ENCODE measurements at places on chromosomes 3 and 15.
A peak's percentile ranks its signal among the peaks of the same experiment; 100 is the strongest.

DNA sequence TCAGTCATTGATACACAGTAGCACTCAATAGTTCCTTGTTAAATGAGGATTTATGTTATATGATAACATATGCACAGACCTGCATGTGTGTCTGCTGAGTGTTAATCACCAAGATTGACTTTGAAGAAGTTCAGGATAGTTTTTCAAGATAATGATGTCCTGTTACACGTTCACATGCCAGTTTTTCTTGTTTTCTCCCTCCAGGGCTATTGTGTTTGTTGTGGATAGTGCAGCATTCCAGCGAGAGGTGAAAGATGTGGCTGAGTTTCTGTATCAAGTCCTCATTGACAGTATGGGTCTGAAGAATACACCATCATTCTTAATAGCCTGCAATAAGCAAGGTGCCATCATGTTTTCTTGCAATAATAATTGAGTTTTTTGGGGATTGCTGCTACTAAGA, 9.8 kb downstream of the SRPRB start:
- H3K36me3 ChIP-seq, result peaks cover 67% of the 10 kb centered on the region
- H3K27ac ChIP-seq, result no peak overlapping the region
- no peak overlapping the region for H3K4me3 ChIP-seq
- no peaks in the 10 kb centered on the region for H3K4me1 ChIP-seq

DNA sequence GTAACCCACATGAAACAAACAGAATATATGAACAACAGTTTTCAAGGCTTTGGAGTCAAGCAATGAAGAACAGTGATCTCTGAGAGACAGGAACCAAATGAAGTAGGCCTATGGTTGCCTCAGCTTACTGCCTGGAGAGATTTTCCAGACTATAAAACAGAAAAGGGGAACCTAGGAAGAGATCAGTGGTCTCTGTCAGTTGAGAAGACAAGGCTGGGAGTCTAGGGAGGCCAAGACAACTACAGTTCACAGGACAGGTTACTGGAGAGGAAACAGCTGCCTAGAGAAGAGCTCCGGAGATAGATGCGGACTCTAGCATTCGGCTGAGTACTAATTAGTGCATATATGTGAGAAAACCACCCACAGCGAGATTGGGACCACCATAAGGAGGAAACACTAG, 87.7 kb downstream of the PLCH1 start:
- H3K27me3 ChIP-seq, result no peaks in the 10 kb centered on the region
- no peak overlapping the region for H3K27ac ChIP-seq
- H3K36me3 ChIP-seq, result no peaks in the 10 kb centered on the region
- DNase-seq, result no peak

DNA sequence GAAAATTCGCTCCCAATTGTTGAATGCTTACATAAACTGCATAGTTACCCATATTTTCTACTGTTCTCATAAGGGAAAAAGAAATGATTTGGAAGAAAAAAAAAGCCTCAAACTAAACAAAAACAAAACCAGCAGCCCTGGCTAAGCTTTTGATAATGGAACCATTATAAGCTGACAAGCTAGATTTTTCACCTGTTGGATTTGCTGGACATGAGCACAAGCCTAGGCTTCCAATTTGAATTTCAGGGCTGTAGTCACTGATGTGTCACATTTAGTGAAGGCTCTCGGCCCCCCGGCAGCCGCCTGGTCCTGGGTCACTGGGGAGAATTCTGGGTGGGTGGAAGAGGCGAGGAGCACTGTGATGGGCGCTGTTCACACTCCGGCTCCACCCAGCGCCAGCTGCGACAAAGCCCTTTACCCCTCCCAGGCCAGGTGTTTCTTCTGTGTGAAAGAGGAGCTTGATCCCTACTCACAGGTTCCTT, 4.6 kb downstream of the FBXL22 start:
- no peaks in the 10 kb centered on the region for H3K36me3 ChIP-seq
- peak overlapping the region; percentile 89 for H3K27ac ChIP-seq
- H3K4me3 ChIP-seq, result peak overlapping the region; percentile 79
- peak; percentile 77 for DNase-seq
- no peaks in the 10 kb centered on the region for H3K27me3 ChIP-seq

DNA sequence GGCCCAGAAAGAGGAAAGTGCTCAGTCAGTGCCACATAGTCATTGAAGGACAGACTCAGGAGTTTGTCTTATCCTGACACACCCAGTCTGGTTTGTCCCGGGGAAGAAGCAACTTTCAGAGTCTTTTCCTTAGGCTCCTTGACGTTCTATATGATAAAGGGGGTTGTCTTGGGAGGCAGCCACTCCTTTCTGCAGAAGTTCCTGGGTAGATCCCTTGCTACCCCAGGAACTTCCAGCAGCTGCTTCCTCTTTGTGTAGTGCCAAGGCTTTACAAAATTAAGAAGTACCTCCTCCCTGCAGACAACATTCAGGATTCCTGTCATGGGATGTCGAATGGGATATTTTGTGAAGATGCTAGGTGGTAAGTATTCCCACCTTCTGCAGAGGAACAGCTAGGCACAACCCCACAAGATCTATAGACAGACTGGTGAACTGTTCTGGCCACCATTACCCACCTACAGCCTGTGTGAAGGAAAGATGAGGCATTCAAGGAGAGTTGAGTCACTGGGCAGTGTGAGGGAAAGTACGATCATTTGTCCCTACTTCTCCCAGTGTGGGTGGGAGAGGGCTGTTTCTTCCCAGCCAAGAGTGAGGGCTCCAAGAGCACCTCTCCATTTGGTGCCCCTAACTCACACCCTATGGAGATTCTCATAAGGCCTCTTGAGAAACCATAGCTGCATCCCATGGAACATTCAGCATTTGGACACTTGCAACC, 11.3 kb downstream of the TMEM266 start:
- no peak overlapping the region for H3K4me3 ChIP-seq
- no peaks in the 10 kb centered on the region for H3K27me3 ChIP-seq
- DNase-seq, result no peak
- no peak overlapping the region for H3K27ac ChIP-seq

GRCh38 chr3:53083949-53084309, 38.1 kb upstream of the SFMBT1 start:
- DNase-seq, result no peak
- H3K4me3 ChIP-seq, result no peak overlapping the region
- H3K27me3 ChIP-seq, result no peaks in the 10 kb centered on the region
- H3K36me3 ChIP-seq, result no peaks in the 10 kb centered on the region
- no peaks in the 10 kb centered on the region for H3K4me1 ChIP-seq

GRCh38 chr3:134294302-134295280, 43.9 kb upstream of the RYK start:
- DNase-seq, result no peak
- H3K4me1 ChIP-seq, result no peaks in the 10 kb centered on the region
- H3K27ac ChIP-seq, result no peak overlapping the region
- no peaks in the 10 kb centered on the region for H3K36me3 ChIP-seq
- no peak overlapping the region for H3K4me3 ChIP-seq

- no peak for DNase-seq
- no peaks in the 10 kb centered on the region for H3K27me3 ChIP-seq
- H3K4me3 ChIP-seq, result no peak overlapping the region
- H3K27ac ChIP-seq, result no peak overlapping the region
- no peaks in the 10 kb centered on the region for H3K4me1 ChIP-seq
Measured at GRCh38 chr15:94403331-94403730, 172.0 kb downstream of the MCTP2 start.

GRCh38 chr3:186322761-186323160, 39.3 kb downstream of the DGKG start:
- DNase-seq, result no peak
- H3K27ac ChIP-seq, result no peak overlapping the region
- no peaks in the 10 kb centered on the region for H3K27me3 ChIP-seq
- H3K4me1 ChIP-seq, result no peaks in the 10 kb centered on the region
- H3K4me3 ChIP-seq, result no peak overlapping the region

DNA sequence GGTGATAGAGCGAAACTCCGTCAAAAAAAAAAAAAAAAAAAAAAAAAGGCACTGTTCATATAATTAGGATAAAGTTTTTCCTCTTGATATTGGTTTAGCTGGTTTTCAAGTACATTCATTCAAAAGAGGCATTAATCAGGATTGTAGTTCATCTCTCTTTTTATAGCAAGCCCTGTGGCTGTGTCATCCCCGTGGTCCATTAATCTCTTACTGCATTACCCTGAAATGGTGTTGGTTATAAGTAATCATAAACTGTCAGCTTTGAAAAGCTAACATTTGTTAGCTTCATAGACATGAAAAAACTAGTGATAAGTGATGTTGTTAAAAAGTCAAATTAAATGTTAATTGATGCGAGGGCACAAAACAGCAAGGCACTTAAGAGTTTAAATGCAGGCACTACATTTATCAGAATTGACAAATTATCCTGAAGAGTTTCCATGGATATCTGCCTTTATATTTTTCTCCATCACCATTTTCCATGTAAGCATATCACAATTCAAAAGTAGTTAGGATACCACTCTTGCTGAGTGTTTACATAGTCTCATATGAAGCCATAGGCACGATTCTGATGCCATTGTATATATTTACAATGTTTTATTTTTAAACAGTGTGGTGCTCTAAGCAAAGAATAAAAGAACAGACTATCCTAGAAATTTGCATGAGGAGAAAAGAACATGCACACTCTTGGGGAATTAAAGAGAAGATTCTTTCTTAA, 193.1 kb downstream of the OTOL1 start:
- no peaks in the 10 kb centered on the region for H3K36me3 ChIP-seq
- no peak overlapping the region for H3K27ac ChIP-seq
- no peaks in the 10 kb centered on the region for H3K27me3 ChIP-seq
- no peak for DNase-seq
- no peaks in the 10 kb centered on the region for H3K4me1 ChIP-seq

GRCh38 chr3:118501152-118501551, 533.5 kb downstream of the IGSF11 start:
- no peak overlapping the region for H3K4me3 ChIP-seq
- H3K27me3 ChIP-seq, result no peaks in the 10 kb centered on the region
- DNase-seq, result no peak
- no peaks in the 10 kb centered on the region for H3K36me3 ChIP-seq

DNA sequence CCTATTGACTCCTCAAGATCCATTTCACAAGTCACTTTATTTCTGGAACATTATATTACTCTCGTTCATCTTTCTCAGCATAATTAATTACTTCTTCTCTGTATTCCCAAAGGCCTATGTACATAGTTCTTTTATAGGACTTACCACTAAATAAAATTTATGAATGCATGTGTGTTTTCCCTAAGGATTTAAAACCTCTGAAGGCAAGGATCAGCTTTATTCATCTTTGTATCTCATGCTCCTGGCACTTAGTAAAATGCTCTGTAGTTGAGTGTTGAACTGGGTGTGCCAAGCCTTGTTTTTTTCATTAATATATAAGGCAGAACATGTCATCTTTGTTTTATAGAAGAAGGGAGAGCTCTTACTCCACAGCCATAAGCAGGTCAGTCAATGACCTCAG, 194.1 kb upstream of the ZPLD1 start:
- H3K4me1 ChIP-seq, result no peaks in the 10 kb centered on the region
- H3K4me3 ChIP-seq, result no peak overlapping the region
- no peak for DNase-seq
- H3K36me3 ChIP-seq, result no peaks in the 10 kb centered on the region

GRCh38 chr3:58419780-58420507, 13.7 kb downstream of the PDHB start:
- H3K27me3 ChIP-seq, result no peaks in the 10 kb centered on the region
- peak overlapping the region; percentile 73 for H3K27ac ChIP-seq
- H3K4me1 ChIP-seq, result peaks cover 12% of the 10 kb centered on the region
- peaks cover 41% of the 10 kb centered on the region for H3K36me3 ChIP-seq
- H3K4me3 ChIP-seq, result no peak overlapping the region

- no peaks in the 10 kb centered on the region for H3K4me1 ChIP-seq
- no peak overlapping the region for H3K4me3 ChIP-seq
- no peaks in the 10 kb centered on the region for H3K36me3 ChIP-seq
- H3K27me3 ChIP-seq, result no peaks in the 10 kb centered on the region
Measured at GRCh38 chr3:97384583-97384982, 380.0 kb upstream of the ARL6 start.

DNA sequence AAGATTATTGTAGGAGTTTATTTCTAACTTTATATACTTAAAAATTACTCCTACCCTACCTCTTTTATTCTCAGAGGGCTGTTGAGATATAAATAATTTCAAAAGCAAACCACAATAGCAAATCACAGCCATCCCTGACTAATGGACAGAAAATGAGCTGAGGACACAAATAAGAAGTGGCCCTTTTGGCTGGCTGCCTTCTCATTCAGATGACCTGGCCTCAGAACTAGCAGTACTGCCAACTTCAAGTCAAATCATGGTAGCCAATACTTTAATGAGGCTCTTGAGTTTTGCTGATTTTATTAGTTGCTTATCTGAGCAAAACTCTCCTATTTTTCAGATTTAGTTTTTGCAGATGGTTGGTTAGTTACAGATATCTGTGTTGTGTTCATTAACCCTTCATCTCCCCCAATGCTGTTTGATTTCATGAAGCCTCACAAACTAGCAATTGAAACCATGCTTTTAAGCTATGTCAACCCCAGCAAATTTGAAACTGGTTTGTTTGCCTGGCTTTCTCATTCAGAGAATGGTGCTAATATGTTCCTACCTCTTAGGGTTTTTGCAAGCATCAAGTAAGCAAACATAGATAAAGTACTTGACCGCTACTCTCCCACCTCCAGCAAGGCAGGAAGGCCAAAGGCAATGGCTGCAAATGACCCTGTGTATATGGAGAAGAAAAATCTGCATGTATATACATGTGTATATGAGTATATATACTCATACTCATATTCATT, 73.4 kb upstream of the HACD2 start:
- DNase-seq, result peak; percentile 23
- no peak overlapping the region for H3K4me3 ChIP-seq
- peak overlapping the region; percentile 42 for H3K27ac ChIP-seq
- no peaks in the 10 kb centered on the region for H3K4me1 ChIP-seq
- peaks cover under 1% of the 10 kb centered on the region for H3K36me3 ChIP-seq
- H3K27me3 ChIP-seq, result no peaks in the 10 kb centered on the region

- no peak for DNase-seq
- no peak overlapping the region for H3K4me3 ChIP-seq
- H3K27ac ChIP-seq, result no peak overlapping the region
- no peaks in the 10 kb centered on the region for H3K27me3 ChIP-seq
- no peaks in the 10 kb centered on the region for H3K36me3 ChIP-seq
Measured at GRCh38 chr3:193831495-193832455, 238.8 kb downstream of the OPA1 start.

DNA sequence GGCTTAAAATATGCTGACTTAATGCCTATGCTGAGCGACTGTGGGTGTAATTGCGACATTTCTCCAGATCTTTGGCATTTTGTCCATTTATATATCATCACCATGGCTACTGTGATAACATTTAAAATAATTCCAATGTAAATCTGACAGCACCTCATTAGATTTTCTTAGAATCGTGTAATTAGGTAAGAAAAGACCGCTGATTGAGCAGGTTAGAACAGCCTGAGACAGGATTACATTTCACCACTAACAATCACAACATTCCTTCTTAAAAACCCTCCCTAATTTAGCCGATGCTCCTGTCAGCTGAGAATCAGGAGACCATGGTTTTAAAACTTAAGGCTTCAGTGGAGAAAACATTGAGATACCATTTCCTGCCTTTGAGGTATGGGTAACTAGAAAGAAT, 455.3 kb upstream of the PDZRN3 start:
- H3K27me3 ChIP-seq, result no peaks in the 10 kb centered on the region
- H3K36me3 ChIP-seq, result no peaks in the 10 kb centered on the region
- DNase-seq, result no peak
- H3K4me1 ChIP-seq, result no peaks in the 10 kb centered on the region
- H3K27ac ChIP-seq, result no peak overlapping the region
- H3K4me3 ChIP-seq, result no peak overlapping the region

- no peaks in the 10 kb centered on the region for H3K36me3 ChIP-seq
- DNase-seq, result no peak
- no peak overlapping the region for H3K27ac ChIP-seq
- H3K4me1 ChIP-seq, result no peaks in the 10 kb centered on the region
Measured at GRCh38 chr3:9276761-9277370, 27.4 kb upstream of the SRGAP3 start.

- no peaks in the 10 kb centered on the region for H3K36me3 ChIP-seq
- H3K4me3 ChIP-seq, result no peak overlapping the region
- H3K4me1 ChIP-seq, result no peaks in the 10 kb centered on the region
- no peak overlapping the region for H3K27ac ChIP-seq
- no peak for DNase-seq
Measured at GRCh38 chr15:69021895-69022294, 7.4 kb downstream of the NOX5 start.

Measured in Peyer's patch (tissue), 4 donors.